Inflammatory macrophage treated with lipopolysaccharide for 4 hours (primary cell): ENCODE measurements at places on chromosomes 7 and 10.
A peak's percentile ranks its signal among the peaks of the same experiment; 100 is the strongest.

- no peak for DNase-seq
These were observed 35.9 kb upstream of the CCSER2 start for GRCh38 chr10:84292502-84292901.

DNA sequence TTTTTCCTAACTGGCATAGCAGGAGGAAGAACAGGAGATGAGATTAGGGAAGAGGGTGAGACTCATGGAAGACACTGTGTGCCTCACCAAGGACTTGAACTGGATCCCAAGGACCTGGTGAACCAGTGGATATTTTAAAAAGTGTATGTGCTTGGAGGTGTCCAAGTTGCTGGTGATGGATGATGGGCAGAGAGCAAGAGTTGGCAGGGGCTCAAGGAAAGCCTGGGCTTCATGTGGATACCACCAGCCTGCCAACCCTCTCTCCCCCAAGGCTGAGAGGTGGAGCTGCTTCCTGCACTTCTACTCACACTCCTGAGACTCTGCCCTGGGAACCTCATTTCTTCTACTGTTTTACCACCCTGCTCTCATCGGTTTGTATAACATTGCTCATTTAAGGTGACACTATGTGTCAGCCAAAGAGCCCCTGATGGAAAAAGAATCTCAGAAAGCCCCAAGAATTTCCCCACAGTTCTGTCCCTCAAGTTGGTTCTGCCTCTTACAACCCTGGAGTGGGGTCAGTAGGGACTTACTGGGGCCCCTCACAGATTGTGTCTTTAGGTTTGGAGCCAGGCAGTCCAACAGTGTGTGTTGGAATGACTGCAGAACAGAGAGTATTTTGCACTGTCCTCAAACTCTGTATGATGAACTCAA lies 56.2 kb upstream of the PDCD4 start:
- DNase-seq, result no peak

- no peak for DNase-seq
These were observed 283.5 kb upstream of the PPP2R2D start for GRCh38 chr10:131617113-131617858.

DNA sequence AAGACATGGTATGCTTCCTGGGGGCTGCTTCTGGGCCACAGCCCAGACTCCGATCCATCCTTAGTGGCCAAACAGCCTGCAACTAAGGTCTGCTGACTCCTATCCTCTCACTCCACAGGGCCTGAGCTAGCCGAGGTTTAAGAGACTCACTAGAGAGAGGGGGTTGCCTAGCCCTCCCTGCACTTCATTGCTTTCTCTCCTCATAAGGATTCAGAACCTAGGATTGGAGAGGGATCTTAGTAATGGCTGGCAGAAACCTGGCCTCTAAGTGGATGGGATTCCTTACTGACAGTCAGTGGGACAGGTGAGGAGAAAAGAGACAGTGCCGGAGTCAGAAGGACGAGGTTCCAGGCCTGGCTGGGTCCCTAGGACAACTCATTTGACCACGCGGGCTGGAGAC lies 8.2 kb upstream of the DDIT4 start:
- DNase-seq, result no peak

GRCh38 chr10:71086439-71087080 lies 125.8 kb upstream of the UNC5B start:
- no peak for DNase-seq

GRCh38 chr10:122099562-122099961 lies 110.6 kb downstream of the TACC2 start:
- DNase-seq, result no peak

DNA sequence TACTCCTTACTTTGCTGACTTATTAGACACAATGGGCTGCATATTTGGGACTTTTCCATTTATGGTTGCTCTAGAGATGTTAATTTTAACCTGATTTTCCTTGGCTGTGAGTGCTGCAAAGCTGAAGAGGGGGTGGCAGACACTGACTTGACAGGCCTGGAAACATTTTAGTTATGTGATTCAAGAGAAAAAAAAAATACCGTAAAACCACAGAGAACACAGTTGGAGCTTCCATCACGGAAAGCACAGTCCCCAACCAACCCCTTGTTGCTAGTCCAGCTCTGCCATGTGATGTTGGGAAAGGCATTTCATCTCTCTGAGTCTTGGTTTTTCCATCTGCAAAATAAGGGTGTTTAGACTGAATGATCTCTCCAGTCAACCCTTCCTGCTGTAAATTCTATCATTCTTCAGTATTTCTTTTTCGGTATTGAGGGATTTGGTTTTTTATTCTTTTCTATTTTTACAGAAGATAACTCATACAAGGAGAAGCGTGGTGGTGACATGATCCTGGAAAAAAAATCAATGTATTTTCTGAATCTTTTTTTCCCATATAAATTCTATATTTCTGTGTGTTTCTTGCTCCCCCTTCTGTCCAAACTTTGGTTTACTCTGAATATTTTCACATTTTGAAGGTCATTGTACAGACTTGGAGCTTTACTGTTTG lies 246.1 kb downstream of the REEP3 start:
- DNase-seq, result peak; percentile 13

DNA sequence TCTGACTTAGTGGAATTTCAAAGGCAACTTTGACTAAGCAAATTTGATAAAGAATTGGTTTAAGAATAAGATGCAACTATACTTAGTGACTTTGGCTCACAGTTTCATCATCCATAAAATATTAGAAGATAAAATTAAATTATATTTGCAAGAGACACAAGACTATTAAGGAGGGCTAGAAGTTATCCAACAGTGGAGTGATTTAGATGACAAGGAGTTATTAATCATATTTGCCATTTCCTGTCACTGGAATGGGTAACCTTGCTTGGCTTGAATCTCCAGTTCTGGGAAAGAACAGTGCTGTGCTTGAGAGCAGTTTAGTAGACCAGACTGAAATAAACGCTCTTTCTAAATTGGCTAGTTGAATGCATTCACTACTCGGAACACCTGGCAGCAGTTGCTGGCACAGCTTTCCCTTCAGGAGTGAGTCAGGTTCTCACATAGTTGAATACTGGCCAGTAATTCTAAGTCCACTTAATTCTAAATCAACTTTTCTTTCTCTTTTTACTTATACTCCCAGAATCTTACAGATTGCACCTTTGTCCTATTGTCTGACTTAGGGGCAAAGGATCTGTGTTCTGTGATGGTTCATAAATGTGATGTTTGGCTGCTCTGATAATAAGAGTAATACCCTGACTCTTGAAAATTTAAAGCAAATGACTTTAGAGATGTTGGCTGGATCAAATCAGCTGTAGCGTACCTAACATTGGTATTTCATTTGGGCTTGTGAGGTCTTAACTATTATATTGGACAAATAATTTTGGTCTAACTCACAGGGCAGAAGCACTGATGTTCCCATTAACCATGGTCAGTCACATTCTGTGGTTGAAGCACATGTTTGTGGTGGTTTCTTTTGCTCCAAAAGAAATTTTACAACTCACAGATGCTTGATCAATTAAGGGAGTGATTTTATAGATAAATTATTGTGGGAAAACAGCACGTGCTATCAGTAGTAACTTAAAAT lies 16.6 kb downstream of the STMP1 start:
- no peak for DNase-seq

GRCh38 chr10:69323622-69324021 lies 45.3 kb downstream of the HK1 start:
- no peak for DNase-seq

- peak; percentile 56 for DNase-seq
These were observed 8.8 kb downstream of the PARP12 start for GRCh38 chr7:140053812-140054539.

- no peak for DNase-seq
These were observed 42.3 kb downstream of the RHOBTB1 start for GRCh38 chr10:60901561-60902235.

DNA sequence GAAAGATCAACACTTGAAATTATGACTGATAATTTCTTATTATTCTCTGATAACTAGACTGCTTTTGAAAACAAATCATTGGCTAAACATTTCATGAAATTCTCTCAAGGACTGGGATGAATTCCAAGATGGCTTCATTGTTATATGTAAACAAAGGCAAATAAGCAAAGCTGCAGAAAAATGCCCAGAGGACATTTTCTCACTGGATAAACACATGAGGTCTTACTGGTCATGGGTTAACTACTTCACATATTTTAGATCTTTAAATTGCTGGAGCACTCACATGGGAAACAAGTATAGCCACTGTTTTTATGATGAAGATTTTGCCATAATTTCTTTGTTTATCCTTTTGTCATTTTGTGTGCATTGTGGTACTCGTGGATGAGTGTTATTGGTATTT lies 239.1 kb downstream of the PHF14 start:
- DNase-seq, result no peak

GRCh38 chr10:50152792-50153272 lies 85.1 kb downstream of the WASHC2A start:
- DNase-seq, result no peak

GRCh38 chr10:74033702-74034101 lies 35.8 kb downstream of the VCL start:
- DNase-seq, result no peak

DNA sequence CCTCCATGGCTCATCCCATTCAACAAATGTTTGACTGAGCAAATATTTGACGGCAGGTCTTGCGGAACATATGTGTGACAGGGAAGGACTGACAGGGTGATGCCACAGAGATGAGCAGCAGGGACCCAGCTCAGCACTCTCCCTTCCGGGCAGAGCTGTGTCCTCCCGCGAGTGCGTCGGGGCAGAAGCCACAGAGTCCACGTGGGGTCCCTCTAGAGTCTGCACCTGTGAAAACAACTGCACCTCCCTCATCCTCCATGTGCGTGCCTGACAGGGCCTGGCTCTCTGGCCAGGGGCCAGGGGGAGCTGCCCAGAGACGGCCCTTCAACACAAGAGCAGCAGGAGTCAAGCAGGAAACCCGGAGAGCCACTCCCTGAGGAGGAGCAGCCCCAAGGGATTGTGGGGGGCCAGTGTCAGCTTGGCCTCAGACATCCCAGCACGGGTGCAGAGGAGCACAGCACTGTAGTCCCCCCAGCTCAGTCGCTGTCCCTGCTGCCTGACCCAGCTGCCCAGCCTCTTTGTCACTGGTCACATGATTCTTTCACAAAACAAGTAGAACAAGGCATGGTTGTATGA lies 83.6 kb upstream of the TMEM72 start:
- DNase-seq, result no peak

GRCh38 chr7:20831451-20831850 lies 44.8 kb upstream of the SP8 start:
- no peak for DNase-seq

DNA sequence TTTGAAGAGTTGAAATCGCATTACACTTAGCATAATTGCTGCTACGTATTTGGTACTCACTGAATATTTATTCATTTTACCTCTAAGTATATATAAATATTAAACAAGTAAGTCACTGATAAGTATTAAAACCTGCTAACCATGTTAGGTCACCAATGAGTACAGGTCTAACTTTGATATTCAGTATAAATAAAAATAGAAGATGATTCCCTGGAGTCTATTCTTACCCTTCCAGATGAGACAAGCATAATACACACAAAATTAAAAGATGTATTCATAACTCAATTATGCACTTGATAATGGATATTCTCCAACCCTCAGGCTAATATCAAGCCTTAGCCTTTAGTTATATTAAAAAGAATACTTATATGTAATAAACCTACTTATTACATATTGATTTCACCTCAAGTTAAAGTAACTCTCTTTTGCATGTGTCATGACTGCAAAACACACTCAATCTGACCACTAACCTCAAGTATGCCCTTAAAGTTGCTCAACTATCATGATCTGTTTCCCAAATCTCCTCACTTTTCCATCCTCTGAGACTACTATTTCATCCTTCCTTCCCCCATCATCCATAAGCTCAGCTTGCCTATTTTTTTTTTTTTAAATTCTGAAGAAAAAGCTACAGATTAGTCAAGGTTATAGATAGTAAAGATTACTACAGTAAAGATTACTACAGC lies 46.8 kb downstream of the IPMK start:
- DNase-seq, result no peak
